ENCODE measurements at places on chromosomes 16 and 17. TPM values are rescaled to one million over a fixed set of nuclear protein-coding genes. Genes with fewer than 3 reads are reported as not detected.

The OMG gene
- 11.0 TPM for total RNA-seq

The PRR15L gene
- total RNA-seq, result not detected

The SCO1 gene
- total RNA-seq, result 9.8 TPM

The C16orf74 gene
- 6.0 TPM for total RNA-seq

The SP6 gene
- 0.08 TPM for total RNA-seq

The ABHD15 gene
- 6.0 TPM for total RNA-seq

The UMOD gene
- not detected for total RNA-seq

The MT1G gene
- not detected for total RNA-seq

The VKORC1 gene
- 187 TPM for total RNA-seq

The TBC1D28 gene
- total RNA-seq, result not detected

The NSMCE1 gene
- 205 TPM for total RNA-seq

The GDPD3 gene
- 4.4 TPM for total RNA-seq

The VTN gene
- total RNA-seq, result 0.35 TPM

The PIMREG gene
- not detected for total RNA-seq

The NPIPA8 gene
- not detected for total RNA-seq

The PLA2G10 gene
- total RNA-seq, result not detected

The C16orf89 gene
- total RNA-seq, result not detected

The ABCC6 gene
- 0.30 TPM for total RNA-seq

The AATK gene
- 0.15 TPM for total RNA-seq

The CCL8 gene
- 1.2 TPM for total RNA-seq

The IL34 gene
- 8.4 TPM for total RNA-seq

The RNF227 gene
- total RNA-seq, result 0.98 TPM

The MILR1 gene
- 6.2 TPM for total RNA-seq

The ADGRG1 gene
- total RNA-seq, result 0.12 TPM

The MYL4 gene
- total RNA-seq, result 0.08 TPM

The CCL4 gene
- total RNA-seq, result not detected

The MEFV gene
- total RNA-seq, result 0.15 TPM

The MT1F gene
- total RNA-seq, result 1.2 TPM

The ZFP3 gene
- total RNA-seq, result 0.47 TPM

The COG7 gene
- 16.8 TPM for total RNA-seq

The DOC2A gene
- 0.23 TPM for total RNA-seq

The HBA2 gene
- not detected for total RNA-seq

The KRT32 gene
- total RNA-seq, result not detected

The MGAT5B gene
- total RNA-seq, result 0.08 TPM

The PRSS36 gene
- 0.45 TPM for total RNA-seq
